H7 (cell line): ENCODE measurements at places on chromosomes 12 and 14.

DNA sequence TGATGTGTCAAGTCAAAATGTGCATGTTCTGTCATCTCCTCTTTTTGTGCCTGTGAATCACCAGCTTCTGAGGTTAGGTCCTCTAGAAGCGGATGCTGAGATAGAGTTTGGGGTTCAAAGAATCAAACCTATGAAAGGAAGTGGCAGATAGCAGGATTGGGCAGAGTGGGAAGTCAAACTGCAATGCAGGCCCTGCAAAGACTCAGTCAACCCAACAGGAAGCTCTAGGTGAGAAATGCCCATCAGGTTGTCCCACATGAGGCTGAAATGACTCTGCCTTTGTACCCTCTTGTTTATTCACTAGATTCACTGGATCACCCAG is 4.5 kb upstream of the MIA2 start:
- DNase-seq = no peak

DNA sequence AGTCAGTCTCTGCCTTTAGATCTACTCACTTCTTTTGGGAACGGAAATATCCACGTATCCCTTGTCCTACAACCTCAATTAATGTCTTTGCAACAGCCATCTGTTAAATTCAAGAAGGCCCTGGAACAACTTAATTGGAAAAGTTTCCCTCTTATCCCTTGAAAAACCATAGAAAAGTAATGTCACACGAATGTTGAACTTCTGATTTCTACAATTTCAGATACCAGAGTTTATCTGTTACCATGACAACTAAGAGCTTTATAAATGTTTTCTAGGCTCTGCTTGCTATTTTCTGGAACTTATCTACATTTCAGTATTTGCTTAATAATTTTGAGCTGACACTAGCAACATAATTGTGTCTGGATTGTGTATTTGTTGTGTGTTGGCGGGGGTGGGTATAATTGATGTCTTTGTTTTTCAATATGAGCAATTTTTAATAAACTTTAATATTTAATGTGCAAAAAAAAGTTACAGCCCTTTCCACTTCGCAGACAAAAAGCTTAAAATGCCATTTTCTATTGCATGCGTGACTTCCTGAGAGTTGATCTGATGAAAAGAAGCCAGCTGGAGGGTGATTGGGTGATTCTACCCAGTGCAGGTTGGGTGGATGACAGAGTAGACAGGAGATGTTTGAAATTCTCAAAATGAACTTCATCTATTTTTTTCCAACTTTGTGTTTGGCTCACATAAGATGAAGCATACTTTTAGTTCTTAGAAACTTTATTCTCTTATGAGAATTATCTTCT is 11.8 kb upstream of the EDDM3A start:
- no peak for DNase-seq

DNA sequence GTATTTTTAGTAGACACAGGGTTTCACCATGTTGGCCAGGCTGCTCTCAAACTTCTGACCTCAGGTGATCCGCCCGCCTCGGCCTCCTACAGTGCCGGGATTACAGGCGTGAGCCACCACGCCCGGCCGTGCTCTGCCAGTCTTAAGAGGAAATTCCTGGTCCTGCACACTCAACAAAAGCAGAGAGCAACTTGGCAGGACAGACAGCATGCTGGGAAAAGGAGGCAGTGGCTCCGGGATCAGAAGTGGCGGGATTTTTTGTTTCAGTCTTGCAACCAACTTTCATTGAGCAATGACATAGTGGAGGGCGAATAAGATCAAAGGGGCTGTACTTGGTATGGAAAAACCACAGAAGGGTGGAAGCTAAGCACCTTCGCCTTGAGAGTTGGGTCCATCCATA is 2.1 kb downstream of the CKAP4 start:
- DNase-seq = peak; percentile 29

GRCh38 chr12:49108958-49109404 is 1.7 kb downstream of the LMBR1L start:
- DNase-seq = no peak

GRCh38 chr14:36438883-36439282 is 81.1 kb downstream of the NKX2-1 start:
- no peak for DNase-seq

GRCh38 chr12:66290716-66291200 is 11.5 kb upstream of the HELB start:
- no peak for DNase-seq

- no peak for DNase-seq
Measured at GRCh38 chr14:63300854-63301253, 17.9 kb downstream of the GPHB5 start.

- DNase-seq = no peak
Measured at GRCh38 chr12:53344487-53344823, 8.3 kb upstream of the SP7 start.

DNA sequence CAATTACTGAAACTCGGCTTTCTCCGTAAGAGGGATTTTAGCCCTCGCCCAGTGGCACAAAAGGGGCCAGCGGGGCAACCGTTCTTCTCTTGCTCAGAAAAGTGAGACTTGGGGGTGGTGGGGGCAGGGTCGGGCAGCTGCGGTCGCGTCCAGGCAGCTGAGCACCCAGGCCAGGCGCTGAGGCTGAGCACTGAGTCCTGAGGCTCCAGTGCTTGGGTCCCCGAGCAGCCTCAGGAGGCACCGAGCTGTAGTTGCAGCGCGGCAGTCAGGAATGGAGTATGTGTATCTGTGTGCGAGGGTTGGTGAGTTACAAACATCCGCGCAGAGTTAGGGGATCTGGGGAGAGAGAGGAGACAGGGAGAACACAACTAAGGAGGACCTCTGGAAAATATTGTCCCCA is 4.1 kb upstream of the HOXC6 start:
- DNase-seq = no peak

DNA sequence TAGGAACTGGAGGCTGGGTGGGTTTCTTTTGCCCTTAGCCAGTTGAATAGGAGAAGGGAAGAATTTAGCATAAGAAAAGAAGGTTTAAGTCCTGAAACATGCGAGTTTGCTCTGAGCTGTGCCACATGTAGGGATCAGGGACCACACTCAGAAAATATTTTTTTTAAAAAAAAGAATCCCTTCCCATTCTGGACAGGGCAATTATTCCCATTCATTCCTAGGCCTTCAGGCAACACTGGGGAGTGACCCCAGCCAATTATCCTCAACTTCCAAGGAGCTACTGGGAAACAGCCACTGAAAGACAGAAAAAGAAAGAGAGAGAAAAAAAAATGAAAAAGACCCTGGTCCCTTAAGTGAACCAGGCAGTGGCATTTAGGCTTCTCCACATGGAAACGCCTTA is 115.1 kb downstream of the RIN3 start:
- no peak for DNase-seq

GRCh38 chr14:52241087-52241793 is 26.3 kb upstream of the PTGDR start:
- no peak for DNase-seq

GRCh38 chr12:28290262-28290661 is 100.0 kb downstream of the CCDC91 start:
- no peak for DNase-seq

DNA sequence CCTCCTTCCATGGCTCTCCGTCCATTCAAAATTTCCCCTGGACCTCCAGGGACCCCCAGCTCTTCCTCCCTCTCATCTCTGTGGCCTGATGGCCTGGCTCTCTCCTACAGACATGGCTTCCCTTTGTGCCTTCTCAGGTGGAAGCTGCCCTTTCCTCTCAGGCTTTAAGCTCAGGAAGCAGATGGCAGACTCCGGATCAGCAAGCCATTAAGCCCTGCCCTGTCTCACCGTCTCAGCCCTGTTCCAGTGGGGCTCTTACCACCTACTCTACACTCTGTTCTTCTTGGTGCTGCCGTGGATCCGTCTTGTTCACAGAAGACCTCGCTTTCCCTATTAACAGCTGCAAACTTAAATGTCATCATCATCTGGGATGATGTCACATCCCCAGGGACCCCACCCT is 33.1 kb downstream of the NPC2 start:
- DNase-seq = no peak

DNA sequence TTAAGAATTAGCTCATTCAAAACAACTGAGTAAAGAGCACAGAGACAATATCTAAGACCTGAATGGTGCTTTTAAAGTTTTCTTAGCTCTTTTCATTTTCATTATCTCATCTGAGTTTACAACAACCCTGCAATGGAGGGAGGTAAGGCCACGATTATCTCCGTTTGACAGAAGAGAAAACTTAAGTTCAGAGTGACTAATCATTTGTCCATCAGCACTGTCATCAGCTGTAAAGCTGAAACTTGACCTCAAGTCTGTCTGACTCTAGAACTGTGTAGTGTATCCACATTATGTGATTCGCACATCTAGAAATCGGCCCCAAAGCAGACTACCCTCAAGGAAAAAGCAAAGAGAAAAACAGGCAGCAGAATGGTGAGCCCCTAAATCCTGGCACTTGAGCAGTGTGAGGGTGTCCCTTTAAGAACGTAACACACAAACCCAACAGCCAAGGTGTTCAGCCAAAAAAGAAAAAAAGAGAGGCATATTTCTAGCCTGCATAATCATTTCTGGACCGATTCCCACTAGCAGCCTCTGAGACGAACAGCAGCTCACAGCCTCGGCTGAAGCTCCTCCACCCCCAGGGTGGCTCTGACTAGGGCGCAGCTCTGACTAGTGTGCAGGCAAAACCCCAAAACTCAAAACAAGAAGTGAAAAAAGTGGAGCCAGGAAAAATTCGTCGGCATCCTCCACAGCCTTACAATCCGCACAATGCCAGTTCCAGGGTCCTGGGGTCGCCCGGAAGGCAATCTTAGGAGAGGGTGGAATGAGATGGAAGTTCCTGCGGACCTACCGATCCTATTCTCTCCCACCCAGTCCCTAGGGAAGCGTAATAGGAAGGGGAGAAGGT is 1.6 kb downstream of the STXBP6 start:
- peak; percentile 15 for DNase-seq

DNA sequence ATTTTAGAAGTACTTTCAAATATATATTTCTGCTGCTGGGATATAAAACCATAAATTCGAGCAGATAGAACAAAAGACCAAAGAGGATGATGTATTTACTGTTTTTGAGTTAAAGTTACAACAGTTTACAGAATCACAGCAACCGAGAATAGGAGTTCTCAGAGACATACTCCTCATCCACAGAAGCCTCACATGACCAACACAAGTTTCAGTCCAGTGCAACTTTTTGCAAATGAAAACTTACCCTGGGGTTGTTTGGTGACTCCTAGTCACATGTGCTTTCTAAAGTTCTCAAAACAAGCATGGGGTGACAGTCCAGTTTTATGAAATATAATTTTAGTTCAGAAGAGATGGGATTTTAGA is 117.1 kb downstream of the PRKCH start:
- DNase-seq = no peak

- DNase-seq = no peak
Measured at GRCh38 chr14:92600318-92601053, 86.9 kb downstream of the RIN3 start.

- DNase-seq = no peak
Measured at GRCh38 chr14:104803912-104804410, 3.1 kb downstream of the ZBTB42 start.

- DNase-seq = no peak
Measured at GRCh38 chr14:98119739-98120138, 1152.3 kb downstream of the BCL11B start.

- peak; percentile 87 for DNase-seq
Measured at GRCh38 chr12:130747867-130748740, 32.0 kb upstream of the RIMBP2 start.

- DNase-seq = no peak
Measured at GRCh38 chr12:65891987-65892481, 67.8 kb downstream of the HMGA2 start.

DNA sequence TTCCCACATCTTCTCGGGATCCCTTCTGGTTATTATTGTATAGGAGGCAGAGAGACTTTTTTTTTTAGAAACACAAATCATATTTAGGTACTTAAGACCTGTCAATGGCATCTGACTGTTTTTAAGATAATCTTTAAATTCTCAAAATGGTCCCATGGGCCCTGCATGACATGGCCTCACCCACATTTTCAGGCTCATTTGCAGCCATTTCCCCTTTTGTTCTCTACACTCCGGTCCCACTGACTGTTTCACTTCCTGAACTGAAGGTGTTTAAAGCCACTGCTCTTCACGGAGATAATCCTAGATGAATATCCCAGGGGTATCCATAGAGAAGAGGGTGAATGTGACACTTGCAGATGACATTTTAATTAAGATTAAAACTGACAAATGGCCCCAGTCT is 12.3 kb upstream of the C12orf71 start:
- no peak for DNase-seq

- no peak for DNase-seq
Measured at GRCh38 chr12:115543269-115543668, 734.2 kb downstream of the MED13L start.

- DNase-seq = no peak
Measured at GRCh38 chr14:99125113-99125512, 146.9 kb downstream of the BCL11B start.

DNA sequence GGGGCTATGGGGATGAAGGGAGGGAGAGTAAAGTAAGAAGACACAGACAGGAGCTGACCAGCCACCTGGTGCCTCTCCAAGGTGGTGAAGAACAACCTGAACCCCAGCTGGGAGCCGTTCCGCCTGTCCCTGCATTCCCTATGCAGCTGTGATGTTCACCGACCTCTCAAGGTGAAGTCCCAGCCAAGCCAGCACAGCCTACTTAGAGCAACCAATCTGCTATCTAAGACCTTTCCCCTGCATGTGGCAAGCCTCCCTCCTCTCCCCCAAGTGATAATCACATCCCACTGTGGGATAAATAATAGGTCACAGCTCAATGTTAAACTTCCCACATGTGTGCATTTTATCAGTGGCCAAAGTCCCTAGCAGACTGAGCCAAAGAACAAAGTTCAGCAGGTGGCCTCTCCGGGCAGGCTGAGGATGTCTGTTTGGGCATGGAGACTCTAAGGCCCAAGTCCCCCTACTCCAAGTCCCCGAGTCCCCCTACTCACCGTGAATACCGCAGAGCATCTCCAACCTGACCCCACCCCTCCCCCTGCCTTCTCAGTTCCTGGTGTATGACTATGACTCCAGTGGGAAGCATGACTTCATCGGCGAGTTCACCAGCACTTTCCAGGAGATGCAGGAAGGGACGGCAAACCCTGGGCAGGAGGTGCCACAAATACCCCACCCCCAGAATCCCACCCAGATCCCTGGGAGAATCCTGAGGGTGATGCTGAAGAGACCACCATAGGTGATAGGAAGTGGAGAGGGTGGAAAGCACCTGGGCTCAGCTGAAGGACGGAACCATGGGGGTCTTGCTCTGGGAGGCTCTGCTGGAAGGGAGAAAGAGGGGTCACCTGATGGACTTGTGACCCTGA is 3.5 kb downstream of the CPNE6 start:
- no peak for DNase-seq

DNA sequence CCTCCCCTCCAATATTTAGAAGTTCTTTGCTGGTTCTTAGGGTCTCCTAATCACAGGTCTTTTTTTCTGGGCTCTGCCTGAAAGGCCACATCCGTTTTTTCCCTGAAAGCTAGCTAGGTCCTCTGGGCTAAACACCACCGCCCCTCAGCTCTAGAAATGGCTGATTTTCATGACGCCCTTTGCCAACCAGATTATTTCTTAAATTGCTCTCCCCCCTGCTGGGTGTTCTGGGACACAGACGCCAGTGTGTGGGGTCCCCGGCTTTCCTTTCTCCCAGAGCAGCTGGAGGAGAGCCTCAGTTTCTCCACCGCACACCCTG is 45.3 kb upstream of the ATP23 start:
- no peak for DNase-seq

- peak; percentile 89 for DNase-seq
Measured at GRCh38 chr12:6570264-6570887, 2.3 kb upstream of the NOP2 start.

- peak; percentile 33 for DNase-seq
Measured at GRCh38 chr12:3698218-3698974, 54.5 kb downstream of the CRACR2A start.

GRCh38 chr12:53798575-53798974 is 46.8 kb upstream of the CISTR start:
- no peak for DNase-seq

- DNase-seq = no peak
Measured at GRCh38 chr12:66500841-66501240, 178.0 kb downstream of the GRIP1 start.

- DNase-seq = no peak
Measured at GRCh38 chr14:95198320-95198719, 41.0 kb upstream of the DICER1 start.
